ENCODE measurements at places on chromosomes 7 and 10. TPM values are rescaled to one million over a fixed set of nuclear protein-coding genes. Genes with fewer than 3 reads are reported as not detected.

NKX1-2 gene
- total RNA-seq: not detected

EBLN1 gene
- not detected for total RNA-seq

PNLIPRP2 gene
- not detected for total RNA-seq

MUC12 gene
- 0.34 TPM for total RNA-seq

ANLN gene
- 10.9 TPM for total RNA-seq

DNAJB12 gene
- total RNA-seq: 14.8 TPM

All from bronchial smooth muscle cell (primary cell).